Stimulated activated CD8-positive, alpha-beta memory T cell treated with anti-CD3 and anti-CD28 coated beads, Interleukin-4, amount 100 ng/mL, for 1 hour (primary cell): ENCODE measurements at places on chromosomes 5 and 9.

DNA sequence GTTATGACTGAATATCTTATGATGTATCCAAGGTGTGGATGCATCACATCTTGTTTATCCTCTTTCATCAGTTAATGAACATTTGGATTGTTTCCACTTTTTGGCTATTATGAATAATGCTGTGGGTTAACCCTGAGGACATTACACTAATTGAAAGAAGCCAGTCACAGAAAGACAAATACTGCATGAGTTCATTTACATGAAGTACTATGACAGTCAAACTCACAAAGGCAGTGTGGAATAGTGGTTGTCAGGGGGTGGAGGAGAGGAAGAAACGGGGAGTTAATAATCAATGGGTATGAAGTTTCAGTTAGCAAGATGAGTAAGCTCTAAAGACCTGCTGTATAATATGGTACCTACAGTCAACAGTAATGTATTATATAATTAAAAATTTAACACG is 409.4 kb upstream of the CTNND2 start:
- no peak for DNase-seq

DNA sequence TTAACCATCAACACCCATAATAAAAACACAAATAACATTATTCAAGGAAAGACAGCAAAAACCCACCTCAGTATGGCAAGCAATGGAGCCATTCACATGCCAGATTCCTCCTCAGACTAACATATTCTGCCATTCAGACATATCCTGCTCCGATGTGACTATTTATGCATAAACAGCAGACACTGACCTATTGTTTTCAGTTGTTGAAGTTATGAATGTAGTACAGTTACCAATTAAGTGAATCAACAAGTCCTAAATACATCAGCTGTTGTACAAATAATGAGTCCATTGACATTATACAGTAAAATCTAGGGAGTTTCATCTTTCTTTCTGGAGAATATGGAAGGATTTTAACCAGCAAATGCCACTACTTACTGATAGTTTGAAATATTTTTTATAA is 131.7 kb downstream of the DENND1A start:
- no peak for DNase-seq

- no peak for DNase-seq
Measured at GRCh38 chr9:94829380-94830070, 103.0 kb downstream of the AOPEP start.

- DNase-seq = no peak
Measured at GRCh38 chr9:117323390-117323789, 91.5 kb downstream of the ASTN2 start.

- DNase-seq = no peak
Measured at GRCh38 chr9:125601961-125602360, 105.0 kb downstream of the MAPKAP1 start.

DNA sequence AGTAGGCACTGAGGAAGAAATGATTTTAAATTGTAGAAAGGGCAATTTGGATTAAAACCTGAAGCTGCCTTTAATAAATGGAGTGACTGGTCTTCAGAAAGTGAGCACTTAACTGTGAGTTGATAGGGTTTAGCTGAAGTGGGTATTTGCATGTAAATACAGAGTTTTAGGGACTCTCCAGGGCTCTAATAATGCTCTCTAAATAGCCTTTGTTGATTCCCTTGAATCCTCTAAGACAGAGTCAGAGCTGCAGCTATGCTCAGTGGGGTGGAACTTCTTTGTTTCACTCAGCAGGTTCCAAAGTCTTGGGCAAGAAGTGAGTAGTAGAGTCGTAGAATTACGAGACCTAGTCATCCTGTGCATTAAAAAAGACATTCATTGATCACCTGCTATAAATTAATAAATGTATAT is 21.4 kb downstream of the GLRA1 start:
- no peak for DNase-seq

- no peak for DNase-seq
Measured at GRCh38 chr5:107501965-107502675, 168.6 kb downstream of the EFNA5 start.

GRCh38 chr5:138461343-138462125 is 3.7 kb upstream of the EGR1 start:
- DNase-seq = no peak

GRCh38 chr9:98104445-98104881 is 14.6 kb downstream of the TRIM14 start:
- DNase-seq = no peak

DNA sequence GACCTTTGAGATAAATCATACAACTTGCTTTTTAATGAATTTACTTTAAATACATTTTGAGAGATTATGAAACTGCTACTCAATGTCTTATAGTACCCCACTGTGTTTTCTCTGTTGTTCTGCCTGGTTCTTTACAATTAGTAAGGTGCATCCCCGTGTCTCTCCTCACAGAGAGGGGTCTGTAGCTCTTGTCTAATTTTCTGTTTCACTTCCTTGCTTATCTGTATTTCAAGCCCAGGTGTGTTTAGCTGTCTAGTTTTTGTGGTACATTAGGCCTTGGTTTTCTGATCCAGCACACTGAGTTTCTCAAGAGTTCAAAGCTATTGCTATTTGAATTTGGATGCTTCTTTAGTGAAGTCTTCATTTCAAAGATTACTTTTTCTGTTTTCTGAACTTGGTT is 105.1 kb downstream of the MAST4 start:
- DNase-seq = no peak

DNA sequence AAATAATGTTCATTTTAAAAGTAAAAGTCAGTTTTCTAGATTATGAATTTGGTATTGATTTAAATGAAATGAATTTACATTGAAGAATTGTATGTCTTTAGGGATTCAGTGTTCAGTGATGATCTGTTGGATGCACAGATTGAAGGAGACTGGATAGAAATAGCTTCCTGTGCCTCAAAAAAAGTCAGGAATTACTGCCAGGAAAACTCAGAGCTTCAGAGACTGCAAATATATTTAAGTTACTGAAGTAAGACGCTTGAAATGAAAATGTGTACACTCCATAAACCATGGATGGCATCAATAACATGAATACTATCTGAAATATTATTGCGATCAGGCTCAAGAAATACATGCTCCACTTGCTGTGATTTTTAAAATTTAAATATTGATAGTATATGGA is 60.3 kb downstream of the ADCY2 start:
- no peak for DNase-seq

GRCh38 chr9:90827181-90827871 is 25.7 kb downstream of the SYK start:
- no peak for DNase-seq

- DNase-seq = no peak
Measured at GRCh38 chr5:151097820-151098767, 17.3 kb upstream of the TNIP1 start.
